Fibroblast of pulmonary artery (primary cell): ENCODE measurements at places on chromosomes 12 and 14.

- no peak for DNase-seq
Observed at GRCh38 chr14:103729496-103730448, 14.2 kb downstream of the ZFYVE21 start.

DNA sequence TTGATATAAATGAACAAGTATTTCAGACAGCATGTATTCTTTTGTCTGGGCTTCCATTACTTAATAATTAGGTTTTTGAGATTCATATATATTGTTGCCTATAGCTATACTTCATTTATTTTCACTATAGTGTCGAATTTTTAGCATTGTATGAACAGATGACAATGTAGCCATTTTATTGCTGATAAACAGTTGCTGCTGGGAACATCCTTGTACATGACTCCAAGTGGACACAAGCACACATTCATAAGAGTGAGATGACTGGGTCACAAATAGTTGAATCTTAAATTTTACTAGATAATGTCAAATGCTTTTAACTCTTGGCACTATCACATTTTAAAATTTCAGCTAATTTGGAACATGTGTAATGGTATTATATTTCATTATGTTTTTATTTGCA is 19.3 kb upstream of the PHC1 start:
- DNase-seq = no peak

DNA sequence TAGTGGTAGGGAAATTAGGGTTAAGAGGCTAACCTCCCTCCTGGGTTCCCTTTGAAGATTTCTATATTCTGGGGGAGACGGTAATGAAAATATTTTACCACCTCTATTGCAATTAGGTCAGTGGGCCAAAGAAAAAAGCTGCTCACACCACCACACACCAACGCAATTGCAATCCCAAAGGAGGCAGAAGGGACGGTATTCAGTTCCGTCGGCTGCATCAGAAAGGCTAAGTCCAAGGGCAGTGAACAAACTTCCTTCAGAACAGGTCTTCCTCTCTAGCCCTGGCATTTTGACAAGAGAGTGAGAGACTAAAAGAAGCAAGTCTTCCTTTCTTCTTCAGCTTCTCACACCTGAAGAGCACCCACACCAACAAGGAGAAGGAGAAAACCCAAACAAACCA is 51.2 kb downstream of the OTX2 start:
- no peak for DNase-seq

DNA sequence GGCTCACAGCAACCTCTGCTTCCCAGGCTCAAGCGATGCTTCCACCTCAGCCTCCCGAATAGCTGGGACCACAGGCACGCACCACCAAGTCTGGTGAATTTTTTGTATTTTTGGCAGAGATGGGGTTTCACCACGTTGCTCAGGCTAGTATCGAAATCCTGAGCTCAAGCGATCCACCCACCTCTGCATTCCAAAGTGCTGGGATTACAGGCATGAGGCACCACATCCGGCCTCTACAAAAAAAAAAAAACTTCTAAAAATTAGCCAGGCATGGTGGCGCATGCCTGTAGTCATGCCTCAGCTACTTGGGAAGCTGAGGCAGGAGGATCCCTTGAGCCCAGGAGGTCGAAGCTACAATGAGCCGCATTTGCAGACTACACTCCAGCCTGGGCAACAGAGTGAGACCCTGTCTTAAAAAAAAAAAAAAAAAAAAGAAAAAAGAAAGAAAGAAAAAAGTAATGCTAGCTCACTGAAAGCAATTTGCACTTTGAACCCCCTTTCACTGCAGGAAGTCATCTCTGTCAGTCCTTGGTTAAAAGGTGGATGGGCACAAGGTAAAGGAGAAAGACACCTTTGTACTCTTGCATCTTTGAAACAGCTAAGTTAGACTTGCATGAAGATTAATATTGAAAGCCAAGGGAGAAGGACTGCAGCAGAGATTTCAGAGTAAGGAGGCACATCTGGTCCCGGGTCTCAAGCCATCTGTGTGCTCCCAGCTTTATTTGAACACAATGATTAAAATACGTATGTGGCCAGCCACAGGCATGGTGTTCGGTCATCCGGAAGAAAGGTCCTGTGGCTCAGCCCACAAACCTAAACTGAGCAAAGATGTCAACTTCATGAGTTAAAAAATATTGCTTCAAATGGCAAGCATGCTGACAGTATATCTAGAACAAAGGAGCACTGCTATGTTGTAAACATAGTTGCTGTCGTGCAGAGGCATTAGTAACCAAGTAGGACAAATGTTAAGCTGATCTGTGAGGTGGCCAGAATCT is 103.8 kb upstream of the HMGA2 start:
- peak; percentile 60 for DNase-seq

DNA sequence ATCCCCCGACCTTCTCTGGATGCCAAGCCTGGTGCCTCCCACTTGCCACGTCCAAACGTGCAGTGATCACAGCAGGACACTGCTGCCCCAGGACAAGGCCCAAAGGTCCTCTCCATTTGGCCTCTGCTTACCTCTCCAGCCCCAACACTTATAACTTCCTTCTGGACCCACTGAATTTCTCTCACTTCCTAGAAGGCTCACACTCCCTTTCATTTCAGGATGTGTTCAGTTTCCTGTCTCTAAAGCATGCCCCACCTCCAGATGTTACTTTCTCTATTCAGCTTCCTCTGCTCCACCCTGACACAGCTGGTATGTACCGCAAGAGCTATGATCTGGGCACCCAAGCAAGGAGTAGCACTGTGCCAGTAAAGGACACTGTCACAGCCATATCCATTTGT is 33.0 kb downstream of the CDKL1 start:
- peak; percentile 52 for DNase-seq

DNA sequence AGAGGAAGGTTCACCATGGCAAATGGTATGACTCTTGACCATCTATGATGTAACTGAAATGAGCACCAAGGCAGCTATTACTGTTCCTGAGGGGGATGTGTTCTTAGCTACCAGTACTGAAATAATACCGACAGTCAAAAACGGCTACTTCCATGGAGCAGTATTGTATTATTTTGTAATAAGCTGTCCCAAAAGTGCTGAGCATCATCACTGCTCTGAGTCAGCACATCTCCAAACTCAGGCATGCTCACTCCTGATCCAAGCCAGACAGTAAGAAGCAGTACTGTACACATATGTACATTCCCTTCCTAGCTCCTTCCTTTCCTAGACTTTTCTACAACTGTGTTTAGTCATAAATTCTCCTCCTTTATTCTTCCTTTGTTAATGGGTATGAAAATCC is 8.6 kb downstream of the VTI1B start:
- peak; percentile 51 for DNase-seq

DNA sequence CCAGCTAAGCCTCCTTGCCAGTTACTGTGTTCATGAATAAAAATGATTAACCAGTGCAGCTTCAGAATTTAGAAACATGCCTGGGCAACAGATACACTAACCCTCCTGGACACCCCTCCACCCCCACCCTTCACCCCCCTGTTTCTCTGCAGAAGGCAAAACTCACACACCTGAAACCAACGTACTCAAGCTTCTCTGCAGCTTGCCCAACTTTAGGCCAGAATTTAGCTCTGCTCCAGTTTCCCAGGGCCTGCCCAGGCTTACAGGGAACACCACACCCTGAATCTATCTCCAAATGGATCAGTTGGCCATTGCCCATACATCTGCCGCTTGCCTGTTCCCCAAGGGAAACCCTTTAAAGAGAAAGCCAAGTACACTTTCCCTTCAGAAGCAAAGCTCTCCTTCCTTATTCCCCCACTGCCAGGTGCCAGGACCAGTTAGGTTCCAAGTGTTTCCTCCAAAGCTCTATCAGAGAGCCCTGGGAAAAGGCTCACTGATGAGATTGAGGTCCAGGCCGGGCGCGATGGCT is 1.8 kb upstream of the SPPL3 start:
- DNase-seq = no peak

- DNase-seq = no peak
Observed at GRCh38 chr14:70357985-70358384, 1.5 kb downstream of the COX16 start.

GRCh38 chr14:75371297-75371696 is 56.5 kb upstream of the JDP2 start:
- no peak for DNase-seq

DNA sequence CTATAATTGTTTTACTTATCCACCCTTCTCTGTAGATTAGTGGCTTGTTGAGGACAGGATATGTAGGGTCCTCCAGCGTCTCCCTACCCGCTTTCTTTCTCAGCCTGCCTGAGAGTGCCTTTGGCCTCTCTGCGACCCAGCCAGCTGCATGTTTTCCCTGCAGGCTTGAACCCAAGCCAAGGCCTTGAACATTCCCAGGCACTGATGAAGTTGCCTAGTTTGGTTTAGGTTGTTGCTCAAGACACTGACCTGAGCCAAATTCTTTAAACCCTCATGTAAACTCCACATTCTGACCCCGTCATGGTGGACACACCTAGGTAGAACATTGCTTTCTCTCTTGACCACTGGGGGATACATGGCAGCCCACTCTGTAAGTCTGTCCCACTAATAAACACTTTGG is 33.4 kb upstream of the TXNRD1 start:
- peak; percentile 97 for DNase-seq

DNA sequence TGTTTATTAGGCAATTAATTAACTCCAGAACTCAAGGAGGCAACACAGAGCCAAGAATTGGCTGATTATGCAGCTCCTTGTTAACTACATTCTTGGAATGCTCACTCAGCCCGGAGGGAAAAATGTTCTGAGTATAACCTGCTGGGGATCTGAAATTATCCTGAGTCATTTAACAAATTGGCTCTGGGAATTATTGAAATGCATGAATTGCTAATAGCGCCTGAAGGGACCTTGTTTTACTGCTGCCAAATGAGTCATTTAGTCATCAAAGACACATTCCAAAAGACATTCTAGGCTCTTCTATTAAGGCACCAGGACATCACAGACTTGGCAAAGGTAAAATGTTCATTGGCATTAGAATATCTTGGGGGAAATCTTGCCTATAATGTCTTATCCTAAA is 13.0 kb downstream of the TMEM52B start:
- DNase-seq = peak; percentile 11

DNA sequence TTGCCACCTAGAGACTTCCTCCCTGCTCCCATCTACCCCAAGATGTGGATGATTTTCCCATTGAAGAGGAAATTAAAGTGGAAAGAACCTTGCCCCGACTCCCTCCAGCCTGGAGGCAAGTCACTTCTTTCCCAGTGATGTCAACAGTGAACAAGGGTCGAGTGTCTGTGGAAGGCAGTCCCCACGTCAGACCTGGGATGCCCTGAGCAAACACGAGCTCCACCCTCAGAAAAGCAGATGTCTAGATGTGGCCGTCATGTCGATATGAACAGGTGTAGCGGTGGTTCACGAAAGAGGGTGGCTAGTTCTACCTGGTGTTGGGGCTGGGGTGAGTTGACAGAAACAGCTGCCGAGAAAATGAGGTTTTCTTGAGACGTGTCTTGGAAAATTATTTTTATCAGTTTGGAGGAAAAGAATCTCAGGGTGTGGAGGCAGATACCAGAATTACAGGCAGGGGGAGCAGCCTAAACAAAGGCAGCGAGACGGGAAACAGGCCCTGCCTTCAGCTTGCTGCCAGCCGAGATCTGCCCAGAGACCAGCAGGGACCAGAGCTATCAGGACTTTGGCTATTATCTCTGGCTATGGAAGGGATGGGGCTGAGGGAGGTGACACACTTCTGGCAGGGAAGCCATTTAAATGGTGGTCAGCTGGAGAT is 25.9 kb downstream of the SYNDIG1L start:
- peak; percentile 13 for DNase-seq

- no peak for DNase-seq
Observed at GRCh38 chr14:80930095-80930494, 11.4 kb downstream of the CEP128 start.

DNA sequence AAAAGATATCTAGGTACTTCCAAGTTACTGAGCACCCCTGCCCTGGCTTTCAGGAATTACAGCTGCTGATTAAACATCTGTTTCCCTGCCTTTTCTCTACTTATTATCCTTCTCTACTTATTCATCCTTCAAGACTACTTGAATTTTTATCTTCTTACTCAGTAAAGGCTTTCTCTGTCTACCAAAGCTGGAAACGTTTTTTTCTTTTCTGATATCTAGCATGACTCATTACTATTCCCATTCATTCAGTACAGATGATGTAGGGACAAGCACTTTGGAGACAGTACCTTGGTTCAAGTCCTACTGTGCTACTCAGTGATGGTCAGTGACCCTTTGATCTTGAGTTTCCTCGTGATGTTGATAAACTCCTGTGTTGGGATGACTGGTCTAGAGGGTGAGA is 848.7 kb downstream of the NRXN3 start:
- peak; percentile 58 for DNase-seq

- peak; percentile 11 for DNase-seq
Observed at GRCh38 chr14:66330916-66331315, 155.3 kb upstream of the CCDC196 start.

DNA sequence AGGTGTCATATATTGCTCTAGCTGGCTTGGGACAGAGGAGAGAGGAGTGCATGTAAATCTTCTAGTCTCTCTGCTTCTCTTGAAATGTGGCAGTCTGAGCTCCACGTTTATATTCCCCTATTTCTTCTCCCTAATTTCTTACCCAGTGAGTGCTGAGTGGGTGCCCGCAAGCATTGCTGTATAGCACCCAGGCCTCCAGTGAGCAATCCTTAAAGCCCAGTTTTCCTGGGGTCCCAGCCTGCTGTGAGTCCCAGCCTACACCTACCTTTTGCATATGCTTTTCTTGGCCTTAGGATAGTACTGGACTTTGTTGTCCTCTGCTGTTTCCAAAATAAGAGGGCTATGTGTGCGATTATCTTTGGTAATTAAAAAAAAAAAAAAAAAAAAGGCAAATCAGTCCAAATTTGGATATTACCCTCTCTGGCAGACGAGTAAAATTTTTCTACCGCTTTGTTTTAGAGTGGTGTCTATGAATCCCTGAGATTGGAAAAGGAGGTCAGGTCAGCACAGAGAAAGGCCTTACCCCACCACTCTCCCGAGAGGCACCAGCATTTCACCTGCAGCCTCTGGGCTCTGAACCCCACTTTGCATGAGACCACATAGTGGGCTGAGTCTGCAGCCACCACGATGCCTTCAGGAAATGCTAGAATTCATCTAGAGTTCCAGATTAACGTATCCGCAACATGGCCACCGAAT is 1.1 kb downstream of the MGST1 start:
- DNase-seq = peak; percentile 46

GRCh38 chr12:48019639-48020265 is 15.5 kb upstream of the COL2A1 start:
- DNase-seq = no peak

GRCh38 chr14:87989221-87989955 is 3.6 kb downstream of the GALC start:
- no peak for DNase-seq

GRCh38 chr14:68820999-68821683 is 28.3 kb upstream of the ZFP36L1 start:
- no peak for DNase-seq

GRCh38 chr12:30796313-30796780 is 41.6 kb upstream of the CAPRIN2 start:
- peak; percentile 66 for DNase-seq

DNA sequence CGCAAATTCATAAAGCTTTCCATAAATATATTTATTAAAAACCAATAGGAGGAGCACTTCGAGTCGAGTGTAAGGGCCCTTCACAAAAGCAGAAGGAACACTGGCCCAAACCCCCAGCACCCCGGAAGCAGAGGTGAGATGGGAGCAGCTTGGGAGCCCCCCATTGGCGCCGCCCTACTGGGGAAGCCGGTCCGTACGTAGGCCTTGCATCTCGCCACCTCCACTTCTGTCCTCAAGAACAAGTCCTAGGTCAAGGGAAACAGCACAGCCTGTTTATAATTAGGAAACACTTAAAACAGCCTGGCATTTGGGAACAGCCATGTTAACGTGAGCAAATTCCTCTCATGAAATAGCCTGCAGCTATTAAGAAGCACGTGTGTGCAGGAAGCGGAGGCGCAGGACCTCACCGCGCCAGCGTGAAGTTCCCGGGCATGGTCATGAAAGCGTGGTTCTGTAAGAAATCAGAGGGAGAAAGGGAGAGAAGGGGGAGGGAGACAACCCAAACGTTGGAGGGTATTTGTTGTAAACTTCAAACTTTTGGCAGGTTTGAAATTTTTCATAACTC is 7.7 kb downstream of the ANKRD9 start:
- no peak for DNase-seq
